Kidney epithelial cell (primary cell): ENCODE measurements at places on chromosomes 1 and 21. TPM values are rescaled to one million over a fixed set of nuclear protein-coding genes. Genes with fewer than 3 reads are reported as not detected.
A peak's percentile ranks its signal among the peaks of the same experiment; 100 is the strongest.

GRCh38 chr21:28540514-28540913 lies 452.2 kb downstream of the LTN1 start:
- DNase-seq: no peak

DNA sequence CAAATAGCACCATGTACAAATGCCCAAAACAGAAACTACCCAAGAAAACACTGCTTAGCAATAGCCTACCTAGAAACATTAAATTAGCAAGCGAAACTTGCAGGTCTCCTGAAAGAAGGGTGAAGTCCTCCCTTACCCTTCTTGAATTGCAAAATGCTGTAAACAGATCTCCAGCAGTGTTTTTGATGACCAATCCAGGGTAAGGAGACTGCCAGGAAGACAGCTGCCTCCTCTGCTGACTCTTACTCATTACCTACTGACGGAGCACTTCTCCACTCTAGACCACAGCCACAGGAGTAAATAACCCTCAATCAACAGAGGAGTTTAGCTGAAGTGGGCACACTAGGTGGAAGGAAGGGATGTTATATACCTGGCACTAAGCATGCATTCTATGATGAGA lies 32.2 kb upstream of the GADD45A start:
- DNase-seq: peak; percentile 47

DNA sequence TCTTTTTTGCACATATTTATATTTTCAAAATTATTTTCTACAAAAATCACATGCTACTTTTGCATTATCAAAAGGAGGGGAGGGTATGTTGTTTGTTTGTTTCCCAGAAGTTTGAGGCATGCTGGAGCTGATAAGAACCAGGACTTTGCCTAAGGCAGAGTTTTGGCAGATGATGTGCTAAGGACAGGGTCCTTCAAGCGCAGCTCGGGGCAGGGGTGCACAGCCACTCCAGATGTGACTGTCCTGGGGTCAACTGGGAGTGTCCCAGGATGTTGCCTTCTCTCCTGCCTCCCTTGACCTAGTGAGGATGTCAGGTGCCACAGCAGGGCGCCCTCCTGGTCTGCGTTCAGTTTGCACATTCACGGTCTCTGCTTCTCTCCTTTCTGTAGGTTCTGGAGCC lies 42.6 kb upstream of the SRRM1 start:
- DNase-seq: no peak

- no peak for DNase-seq
These were observed 191.5 kb downstream of the SDCCAG8 start for GRCh38 chr1:243447347-243447746.

GRCh38 chr1:241276391-241276790 lies 80.6 kb downstream of the RGS7 start:
- DNase-seq: no peak

- DNase-seq: no peak
These were observed 24.4 kb downstream of the SLC45A1 start for GRCh38 chr1:8342325-8342724.

GRCh38 chr1:145711213-145711651 lies 4.1 kb upstream of the PDZK1 start:
- DNase-seq: peak; percentile 82

- DNase-seq: no peak
These were observed 45.5 kb upstream of the VANGL1 start for GRCh38 chr1:115596080-115596780.

GRCh38 chr1:54158071-54158470 lies 5.3 kb upstream of the CDCP2 start:
- no peak for DNase-seq

DNA sequence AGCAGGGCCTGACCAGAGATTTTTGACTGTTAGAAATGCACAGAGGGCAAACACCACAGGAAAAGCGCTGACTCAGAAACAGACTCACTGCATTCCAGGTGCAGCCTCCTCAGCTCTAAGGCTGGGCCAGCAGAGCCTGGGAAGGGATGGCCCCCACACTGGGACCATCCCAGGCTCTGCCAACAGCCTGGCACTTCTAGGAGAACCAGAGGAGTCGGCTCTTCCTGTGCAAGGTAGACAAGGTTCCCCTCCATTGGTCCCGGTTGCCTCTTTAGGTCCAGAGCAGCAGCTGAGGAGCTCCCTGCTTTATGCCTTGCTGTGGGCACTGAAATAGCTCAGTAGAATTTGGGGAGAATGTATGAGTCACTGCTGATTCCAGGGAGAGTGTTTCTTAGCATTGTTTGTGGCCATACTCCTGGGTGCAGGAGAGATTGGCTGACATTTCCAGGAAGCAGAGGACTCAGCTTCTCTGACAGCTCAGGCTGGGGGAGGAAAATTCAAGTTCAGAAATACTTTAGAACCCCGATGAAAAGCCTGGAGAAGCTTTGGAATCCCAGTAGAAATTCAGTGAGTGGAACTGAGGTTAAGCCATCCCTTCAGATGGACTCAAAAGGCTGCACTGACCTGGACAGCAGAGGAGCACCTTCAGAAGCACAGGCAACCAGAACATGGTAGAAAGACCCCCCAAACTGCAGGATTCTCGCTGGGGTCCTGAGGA lies 19.7 kb downstream of the PRAMEF1 start:
- DNase-seq: peak; percentile 14

GRCh38 chr1:219582296-219582695 lies 30.6 kb downstream of the ZC3H11B start:
- DNase-seq: no peak

- DNase-seq: no peak
These were observed 646.9 kb downstream of the USP25 start for GRCh38 chr21:16376673-16377072.

DNA sequence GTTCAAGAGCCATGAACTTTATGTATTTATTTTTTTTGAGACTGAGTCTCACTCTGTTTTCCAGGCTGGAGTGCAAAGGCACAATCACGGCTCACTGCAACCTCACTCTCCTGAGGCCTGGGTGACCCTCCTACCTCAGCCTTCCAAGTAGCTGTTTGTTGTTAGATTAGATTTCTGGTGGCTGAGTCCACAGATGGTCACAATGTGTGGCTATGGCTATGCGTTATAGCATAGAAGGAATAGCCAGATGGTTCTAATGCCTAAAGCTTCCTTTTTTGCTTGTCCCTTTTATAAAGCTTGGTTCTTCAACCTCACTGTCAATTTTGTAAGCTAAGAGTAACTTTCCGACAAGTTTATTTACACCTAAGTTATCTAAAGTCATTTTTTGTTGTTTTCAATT lies 62.3 kb upstream of the FMN2 start:
- no peak for DNase-seq

DNA sequence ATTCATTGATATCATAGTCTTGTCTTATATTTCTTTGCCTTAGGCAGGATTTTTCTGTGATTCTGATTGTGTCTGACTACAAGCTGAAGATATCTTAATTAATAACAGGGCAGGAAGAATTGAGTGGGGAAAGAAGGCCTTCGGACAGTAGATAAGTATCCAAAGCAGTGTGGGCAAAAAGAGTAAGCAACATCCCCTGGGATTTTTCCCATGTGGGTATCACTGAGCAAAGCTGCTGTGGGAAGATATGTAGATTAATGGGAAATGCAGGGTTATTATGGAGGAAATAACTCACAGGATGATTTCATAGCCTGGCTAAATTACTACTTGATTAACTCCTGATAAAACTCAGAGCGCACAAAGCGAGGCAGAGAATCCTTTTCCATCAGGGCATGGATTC lies 55.7 kb downstream of the RGS5 start:
- DNase-seq: no peak

DNA sequence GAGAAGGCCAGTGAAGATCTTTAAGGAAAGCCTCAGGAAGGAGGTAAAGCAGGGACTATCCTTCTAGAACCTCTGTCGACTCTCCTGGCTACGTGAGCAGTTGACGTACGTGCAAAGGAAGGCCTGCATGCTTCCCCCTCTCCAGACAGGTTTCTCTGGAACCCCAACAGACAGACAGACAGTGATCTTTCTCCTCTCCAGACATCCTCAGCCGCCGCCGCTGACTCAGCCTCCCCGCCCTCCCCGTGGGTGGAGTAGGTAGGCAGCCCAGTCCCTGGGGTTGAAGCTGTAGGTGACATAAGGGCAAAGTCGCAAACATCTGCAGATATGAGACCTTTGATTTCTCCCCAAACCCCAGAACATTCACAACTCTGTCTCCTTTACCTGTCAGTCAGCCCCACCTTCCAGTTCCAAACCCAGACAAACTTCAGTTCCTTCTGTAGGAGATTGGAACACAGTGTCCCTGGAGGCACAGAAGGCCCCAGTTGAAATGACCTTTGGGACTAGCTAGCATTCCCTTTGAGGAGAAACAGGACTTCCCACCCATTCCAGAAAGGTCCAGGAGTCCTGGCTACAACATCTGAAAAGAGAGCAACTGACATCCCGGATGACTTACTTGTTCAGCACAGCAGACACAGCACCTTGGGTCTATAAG lies 146.0 kb upstream of the JUN start:
- no peak for DNase-seq

GRCh38 chr21:36544545-36544944 lies 64.6 kb upstream of the CLDN14 start:
- DNase-seq: no peak

DNA sequence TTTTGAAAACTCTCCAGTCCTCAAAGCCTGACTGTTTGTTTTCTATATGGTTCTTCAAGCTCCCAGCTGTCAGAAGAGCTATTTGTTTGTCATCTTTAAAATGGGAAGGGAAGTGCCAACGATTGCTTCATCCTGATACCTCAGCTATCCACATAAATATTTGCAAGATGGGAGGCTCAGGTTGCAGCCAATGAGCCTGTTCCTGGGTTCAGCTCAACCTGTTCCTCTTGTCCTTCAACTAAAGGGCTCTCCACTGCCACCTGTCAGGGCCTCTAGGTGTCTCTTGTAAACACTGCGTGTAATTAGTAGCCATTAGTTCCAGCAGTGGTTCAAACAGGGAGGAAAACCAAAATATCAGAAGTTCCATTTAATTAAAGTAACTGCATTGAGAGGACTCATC lies 445.1 kb downstream of the AJAP1 start:
- no peak for DNase-seq

- DNase-seq: no peak
These were observed 41.0 kb upstream of the CD5L start for GRCh38 chr1:157882580-157882979.

GRCh38 chr1:66397192-66397591 lies 136.8 kb upstream of the SGIP1 start:
- no peak for DNase-seq

SH2D5 gene
- 11.7 and 17.5 TPM in 2 replicates for total RNA-seq

CHIA gene
- total RNA-seq: not detected in 2 replicates

S100A8 gene
- not detected in 2 replicates for total RNA-seq

APCS gene
- total RNA-seq: not detected in 2 replicates

KCNE1 gene
- 0.07 TPM in 1 of 2 replicates, not detected in the other for total RNA-seq

DYNLT4 gene
- total RNA-seq: 0.25 and 0.41 TPM in 2 replicates

KCNJ15 gene
- total RNA-seq: 27.5 and 30.6 TPM in 2 replicates

TAS1R1 gene
- total RNA-seq: not detected in 2 replicates
